ENCODE measurements at places on chromosomes 2 and 18. TPM values are rescaled to one million over a fixed set of nuclear protein-coding genes. Genes with fewer than 3 reads are reported as not detected.

Gene ZC3H8
- total RNA-seq = 14.3 TPM

Gene ACMSD
- not detected for total RNA-seq

Gene PROC
- not detected for total RNA-seq

Gene PTMA
- 2,130 TPM for total RNA-seq

Gene SPDYA
- 0.19 TPM for total RNA-seq

Gene IRS1
- 22.8 TPM for total RNA-seq

Gene COL4A4
- 0.10 TPM for total RNA-seq

Gene TLX2
- total RNA-seq = not detected

Gene GATA6
- total RNA-seq = 5.5 TPM

Gene NEU2
- total RNA-seq = 0.24 TPM

Gene LONRF2
- 0.47 TPM for total RNA-seq

GRCh38 chr2:68565273-68565672 lies 78.1 kb upstream of the PROKR1 start:
- no peak for DNase-seq

GRCh38 chr18:8397034-8397433 lies 212.2 kb upstream of the RAB12 start:
- DNase-seq = no peak

DNA sequence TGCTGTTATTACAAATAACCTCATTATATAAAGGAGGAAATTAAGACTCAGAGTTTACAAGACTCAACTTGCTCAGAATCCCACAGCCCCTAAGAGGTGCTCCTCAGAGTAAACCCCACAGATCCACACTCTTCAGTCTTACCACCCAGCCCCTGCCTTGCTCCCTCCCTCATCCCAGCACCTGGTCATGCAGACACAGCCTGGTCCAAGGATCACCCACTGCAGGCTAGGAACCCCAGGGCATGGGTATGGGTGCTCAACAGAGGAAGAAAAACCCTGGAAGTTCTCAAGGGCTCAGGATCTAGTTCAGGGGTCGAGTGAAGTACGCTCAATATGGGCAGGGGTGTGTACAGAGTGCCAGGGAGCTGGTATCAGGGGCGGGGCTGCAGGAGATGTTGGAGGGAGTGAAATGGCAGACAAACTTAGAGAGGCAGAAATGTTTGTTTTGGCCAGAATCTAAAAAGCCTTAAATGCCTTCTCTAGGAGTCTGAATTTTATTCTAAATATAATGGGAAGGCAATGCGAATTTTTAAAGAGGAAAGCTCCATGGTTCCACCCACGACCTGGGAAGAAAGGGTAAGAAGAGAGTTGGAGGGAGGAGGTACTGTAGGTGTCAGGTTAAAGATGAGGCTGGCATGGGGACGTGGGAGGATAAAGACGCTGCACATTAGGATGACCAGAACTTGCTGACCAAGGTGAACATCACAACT lies 79.1 kb upstream of the MGAT4A start:
- DNase-seq = no peak

- DNase-seq = no peak
Observed at GRCh38 chr2:131050896-131051295, 42.4 kb downstream of the FAM168B start.

GRCh38 chr18:13425357-13426091 lies 207.0 kb downstream of the LDLRAD4 start:
- DNase-seq = peak; percentile 13

DNA sequence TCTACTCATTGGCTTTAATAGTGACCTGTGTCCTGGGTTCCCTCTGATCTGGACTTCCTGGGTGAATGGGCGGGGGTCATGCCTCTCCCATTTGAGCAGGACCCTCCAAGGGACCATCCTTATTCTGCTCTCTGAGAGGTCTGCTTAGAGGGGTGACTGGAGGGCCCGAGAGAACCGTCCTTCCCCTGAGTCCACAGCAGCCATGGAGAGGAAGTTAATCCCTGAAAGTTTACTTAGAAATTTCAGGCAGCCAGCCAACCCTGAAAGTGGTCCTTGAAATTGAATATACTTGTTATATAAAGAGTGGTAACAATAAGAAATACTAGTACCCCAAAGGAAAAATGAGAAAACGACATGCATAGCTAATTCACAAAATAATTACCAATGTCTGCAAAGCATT lies 226.1 kb downstream of the DYSF start:
- no peak for DNase-seq

DNA sequence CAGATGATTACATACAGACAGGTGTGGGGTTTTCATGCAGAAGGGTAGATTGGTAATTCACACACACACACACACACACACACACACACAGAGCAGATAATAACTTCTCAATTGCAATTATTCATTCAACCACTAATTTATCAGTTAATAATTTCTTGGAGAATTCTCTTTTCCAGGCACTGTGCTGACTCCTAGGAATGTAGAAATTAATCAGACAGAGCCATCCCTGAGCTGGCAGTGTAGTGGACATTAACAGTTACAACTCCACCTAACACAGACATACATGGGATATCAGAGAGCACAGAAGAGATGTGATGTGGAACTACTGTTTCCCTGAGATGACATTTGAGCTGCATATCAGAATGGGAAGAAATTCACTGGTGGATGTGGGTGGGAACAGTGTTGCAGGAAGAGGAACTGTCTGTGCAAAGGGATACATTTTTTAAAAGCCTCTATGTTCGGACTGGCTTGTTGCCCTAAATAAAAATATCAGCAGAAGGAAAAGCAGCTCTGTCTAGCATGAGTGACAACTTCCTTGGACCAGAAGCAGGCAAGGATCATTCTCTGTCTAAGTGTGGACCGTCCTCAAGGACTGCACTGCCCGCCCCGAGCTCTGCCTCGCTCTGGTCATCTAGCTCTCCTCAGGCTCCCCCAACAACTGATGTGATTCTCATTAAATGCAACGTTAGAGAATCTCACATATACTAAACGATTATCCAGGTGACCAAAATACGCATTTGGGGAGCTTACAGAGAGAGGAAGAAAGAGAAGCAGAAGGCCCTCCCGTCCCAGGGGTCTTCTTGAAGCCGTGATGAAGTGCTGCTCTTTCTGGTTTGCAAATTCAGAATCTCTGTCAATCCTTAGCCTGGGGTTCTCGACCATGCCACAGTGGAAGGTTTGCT lies 173.4 kb upstream of the TRIB2 start:
- no peak for DNase-seq

DNA sequence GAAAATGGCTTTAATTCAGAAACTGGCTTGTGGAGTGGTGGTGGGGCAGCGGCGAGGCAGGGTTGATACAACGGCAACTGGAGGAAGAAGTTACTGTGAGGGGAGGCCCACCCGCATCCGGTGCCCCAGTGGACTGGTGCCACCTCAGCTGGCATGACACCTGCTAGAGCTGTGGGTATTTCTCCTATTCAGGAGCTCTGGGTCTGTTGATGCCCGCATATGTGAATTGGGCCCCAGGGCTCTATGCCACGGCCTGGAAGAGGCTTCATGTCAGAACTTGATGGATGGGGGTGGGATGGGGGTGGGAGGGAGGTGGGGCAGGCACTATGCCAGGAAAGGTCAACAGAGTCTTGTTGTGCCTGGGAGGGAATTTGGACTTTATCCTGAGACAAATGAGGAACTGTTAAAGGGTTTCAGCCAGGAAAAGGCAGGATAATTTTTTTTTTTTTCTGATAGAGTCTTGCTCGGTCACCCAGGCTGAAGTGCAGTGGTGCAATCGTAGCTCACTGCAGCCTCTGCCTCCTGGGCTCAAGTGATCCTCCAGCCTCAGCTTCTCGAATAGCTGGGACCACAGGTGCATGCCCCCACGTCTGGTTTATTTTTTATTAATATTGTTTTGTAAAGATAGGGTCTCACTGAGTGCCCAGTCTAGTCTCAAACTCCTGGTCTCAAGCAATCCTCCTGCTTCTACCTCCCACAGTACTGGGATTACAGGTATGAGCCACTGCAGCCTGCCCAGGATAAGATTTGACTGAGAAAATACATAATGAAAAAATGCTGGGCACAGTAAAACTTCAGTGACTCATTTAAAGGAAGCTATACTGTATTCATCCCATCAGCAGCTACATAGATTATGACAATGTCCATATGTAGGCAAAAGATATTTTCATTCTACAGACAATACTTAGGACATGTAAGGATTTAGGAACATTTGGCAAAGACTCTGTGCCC lies 52.6 kb downstream of the SH2D6 start:
- DNase-seq = peak; percentile 54

- peak; percentile 7 for DNase-seq
Observed at GRCh38 chr2:191824398-191824797, 22.5 kb downstream of the CAVIN2 start.

GRCh38 chr2:56286936-56287335 lies 103.1 kb downstream of the CCDC85A start:
- no peak for DNase-seq

All from HT1080 (cell line).